ENCODE measurements at places on chromosomes 16 and 17. TPM values are rescaled to one million over a fixed set of nuclear protein-coding genes. Genes with fewer than 3 reads are reported as not detected.

- no peak for DNase-seq
Measured at GRCh38 chr17:41553176-41553575, 18.7 kb downstream of the KRT9 start.

The HES7 gene
- total RNA-seq = 0.64 TPM

- DNase-seq = no peak
Measured at GRCh38 chr16:474420-475122, 49.1 kb downstream of the RAB11FIP3 start.

GRCh38 chr16:56910654-56911539 is 21.0 kb upstream of the HERPUD1 start:
- DNase-seq = peak; percentile 97

The BCKDK gene
- 47.7 TPM for total RNA-seq

GRCh38 chr16:4239020-4239419 is 2.9 kb downstream of the SRL start:
- DNase-seq = no peak

GRCh38 chr17:77963441-77963840 is 4.9 kb downstream of the TNRC6C start:
- DNase-seq = peak; percentile 94

- DNase-seq = no peak
Measured at GRCh38 chr17:13384626-13385025, 217.1 kb downstream of the HS3ST3A1 start.

DNA sequence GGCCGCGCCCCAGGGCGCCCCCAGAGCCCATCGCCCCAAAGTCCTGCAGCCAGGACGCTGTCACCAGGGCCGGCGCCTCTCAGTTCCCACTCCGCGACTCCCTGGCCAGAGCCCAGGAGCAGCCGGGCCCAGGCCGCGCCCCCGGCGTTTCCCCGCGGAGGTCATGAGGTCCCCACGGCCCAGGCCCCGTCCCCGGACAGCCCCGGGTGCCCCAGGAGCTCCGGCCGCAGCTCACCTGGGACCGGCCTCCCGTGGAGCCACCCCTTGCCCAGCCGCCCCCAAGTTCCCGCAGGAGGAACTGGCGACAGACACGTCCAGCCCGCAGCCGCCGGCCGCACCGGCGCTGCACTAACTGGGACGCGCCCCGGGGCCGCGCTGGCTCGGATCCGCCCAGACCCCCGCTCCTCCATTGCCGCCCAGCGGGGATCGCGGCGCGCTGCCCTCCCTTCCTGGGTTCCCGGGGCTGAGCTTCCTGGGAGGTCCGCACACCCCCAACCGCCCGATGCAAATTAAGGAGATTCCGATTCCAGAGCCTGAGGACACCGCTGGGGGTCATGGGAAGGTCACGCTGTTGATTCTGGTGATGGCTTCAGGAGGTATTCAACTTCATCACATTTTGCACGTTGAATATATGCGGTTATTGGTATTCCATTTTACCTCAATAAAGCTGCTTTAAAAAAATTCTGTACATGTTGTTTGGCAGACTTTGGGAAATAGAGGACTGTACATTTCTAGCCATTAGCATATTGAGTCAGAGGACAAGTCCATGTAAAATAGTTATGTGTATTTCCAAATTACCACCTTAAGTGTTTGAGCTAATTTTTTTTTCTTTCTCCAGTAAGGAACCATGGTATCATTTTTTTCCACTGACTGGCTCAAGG is 9.9 kb downstream of the AHSP start:
- DNase-seq = no peak

DNA sequence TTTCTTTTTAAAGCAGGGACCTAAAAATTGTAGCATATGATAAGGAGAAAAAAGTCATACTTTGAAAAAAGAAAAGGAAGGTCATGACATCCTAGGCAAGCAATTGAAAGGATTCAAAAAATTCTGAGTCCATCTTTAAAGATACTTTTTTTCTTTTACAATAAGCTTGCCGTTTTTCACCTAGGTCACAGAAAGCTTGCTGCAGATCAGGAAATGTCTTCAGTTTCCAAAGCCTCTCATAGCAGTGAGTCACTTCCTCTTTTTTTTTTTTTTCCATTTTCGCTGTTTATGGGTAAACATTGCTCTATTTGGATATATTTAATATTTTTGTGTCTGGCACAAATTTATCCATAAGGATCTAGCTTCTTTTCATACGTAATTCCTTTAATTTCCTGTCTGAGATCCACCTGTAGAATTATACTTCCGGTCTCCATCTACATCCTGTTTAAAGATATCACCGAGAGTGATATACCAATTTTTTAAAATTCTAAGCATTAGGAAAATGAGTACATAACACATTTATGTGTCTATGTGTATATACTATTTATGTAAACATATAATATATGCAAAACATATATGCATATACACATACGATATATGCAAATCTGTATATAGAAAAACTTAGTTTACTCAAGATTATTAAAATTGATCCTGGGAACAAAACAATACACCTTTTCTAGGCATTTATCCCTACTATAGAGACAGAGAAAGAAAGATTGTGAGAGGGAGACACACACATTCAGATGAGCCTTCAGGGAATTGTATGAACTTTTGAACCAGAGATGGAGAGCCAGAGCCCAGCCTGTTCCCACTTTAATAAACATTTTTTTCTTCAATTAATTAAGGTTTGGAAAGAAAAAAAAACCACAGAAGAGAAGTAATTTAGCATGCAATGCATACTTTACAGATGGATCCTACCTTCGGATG is 134.4 kb downstream of the SKAP1 start:
- no peak for DNase-seq

The RGS11 gene
- total RNA-seq = 2.7 TPM

GRCh38 chr16:84774810-84775209 is 45.0 kb upstream of the CRISPLD2 start:
- peak; percentile 73 for DNase-seq

DNA sequence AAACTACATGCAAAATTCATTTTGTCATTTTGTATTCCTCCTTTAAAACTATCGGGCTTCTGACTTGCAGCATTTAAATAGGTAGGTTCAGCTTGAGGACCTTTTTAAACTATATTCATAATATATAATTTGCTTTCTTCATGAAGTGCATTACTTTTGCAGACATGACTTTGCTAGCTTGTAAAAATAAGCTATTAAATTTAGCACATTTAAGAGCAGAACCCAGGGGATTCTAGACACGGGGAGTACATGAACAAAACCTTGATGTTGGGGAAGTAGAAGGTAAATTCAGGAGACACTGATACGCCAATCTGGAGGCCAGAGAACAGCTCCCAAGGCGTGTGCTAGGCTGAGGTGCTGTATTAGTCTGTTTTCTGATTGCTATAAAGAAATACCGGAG is 32.3 kb upstream of the NUDT7 start:
- DNase-seq = no peak

The MFAP4 gene
- total RNA-seq = 3.7 TPM

DNA sequence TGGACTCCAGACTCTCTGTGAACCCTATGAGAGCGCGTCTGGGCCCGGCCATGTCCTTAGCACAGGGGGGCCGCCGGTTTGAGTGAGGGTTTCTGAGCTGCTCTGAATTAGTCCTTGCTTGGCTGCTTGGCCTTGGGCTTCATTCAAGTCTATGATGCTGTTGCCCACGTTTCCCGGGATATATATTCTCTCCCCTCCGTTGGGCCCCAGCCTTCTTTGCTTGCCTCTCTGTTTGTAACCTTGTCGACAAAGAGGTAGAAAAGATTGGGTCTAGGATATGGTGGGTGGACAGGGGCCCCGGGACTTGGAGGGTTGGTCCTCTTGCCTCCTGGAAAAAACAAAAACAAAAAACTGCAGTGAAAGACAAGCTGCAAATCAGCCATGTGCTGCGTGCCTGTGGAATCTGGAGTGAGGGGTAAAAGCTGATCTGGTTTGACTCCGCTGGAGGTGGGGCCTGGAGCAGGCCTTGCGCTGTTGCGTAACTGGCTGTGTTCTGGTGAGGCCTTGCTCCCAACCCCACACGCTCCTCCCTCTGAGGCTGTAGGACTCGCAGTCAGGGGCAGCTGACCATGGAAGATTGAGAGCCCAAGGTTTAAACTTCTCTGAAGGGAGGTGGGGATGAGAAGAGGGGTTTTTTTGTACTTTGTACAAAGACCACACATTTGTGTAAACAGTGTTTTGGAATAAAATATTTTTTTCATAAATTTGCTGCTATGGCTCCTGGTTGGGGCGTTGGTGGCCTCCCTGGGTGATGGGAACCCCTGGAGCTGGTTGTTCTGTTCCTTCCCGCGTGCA is 23.1 kb downstream of the STAT5A start:
- DNase-seq = peak; percentile 59

- DNase-seq = peak; percentile 44
Measured at GRCh38 chr17:40490289-40490853, 11.1 kb downstream of the TNS4 start.

DNA sequence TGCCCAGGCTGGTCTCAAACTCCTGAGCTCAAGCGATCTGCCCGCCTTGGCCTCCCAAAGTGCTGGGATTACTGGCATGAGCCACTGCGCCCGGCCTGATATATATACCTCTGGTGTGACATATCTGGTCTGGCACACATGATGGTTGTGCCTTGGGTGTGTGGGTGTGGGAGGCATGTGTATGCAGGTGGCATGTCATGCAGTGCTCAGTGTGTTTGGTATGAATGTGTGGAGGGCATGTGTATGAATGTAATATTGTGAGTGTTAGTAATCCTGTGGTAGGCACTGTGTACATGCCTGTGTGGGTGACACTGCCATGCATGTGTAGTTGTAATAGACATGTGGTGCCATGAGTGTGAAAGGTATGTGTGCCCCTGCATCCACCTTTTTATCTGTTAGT is 179.3 kb upstream of the GOT2 start:
- no peak for DNase-seq

The FAM83G gene
- 10.6 TPM for total RNA-seq

DNA sequence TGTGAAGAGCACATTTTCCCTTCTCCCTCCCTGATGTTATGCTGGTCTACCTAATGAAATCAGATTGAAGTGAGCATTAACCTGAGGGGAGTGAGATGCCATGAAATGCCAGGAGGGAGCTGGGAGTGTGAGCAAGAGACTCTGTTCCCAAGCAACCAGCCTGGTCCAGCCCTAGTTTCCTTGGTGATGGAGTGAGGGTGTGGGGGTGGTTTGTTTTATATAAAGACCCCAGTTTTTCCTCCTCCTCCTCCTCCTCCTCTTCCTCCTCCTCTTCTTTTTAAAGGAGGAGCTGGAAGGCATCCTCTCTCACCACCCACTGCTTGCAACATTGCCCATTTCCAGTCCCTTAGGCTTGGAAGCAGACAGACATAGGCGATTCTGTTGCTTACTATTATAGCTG is 97.1 kb downstream of the DNAH3 start:
- no peak for DNase-seq

Measured in astrocyte (in vitro differentiated cells and primary cell).